ENCODE measurements at places on chromosomes 3 and 15.

GRCh38 chr15:31060429-31061140 lies 40.9 kb downstream of the TRPM1 start:
- H3K4me1 ChIP-seq = no peaks in the 10 kb centered on the region
- H3K36me3 ChIP-seq = no peaks in the 10 kb centered on the region
- no peak overlapping the region for H3K4me3 ChIP-seq
- no peaks in the 10 kb centered on the region for H3K27me3 ChIP-seq
- H3K27ac ChIP-seq = no peak overlapping the region
- DNase-seq = no peak

DNA sequence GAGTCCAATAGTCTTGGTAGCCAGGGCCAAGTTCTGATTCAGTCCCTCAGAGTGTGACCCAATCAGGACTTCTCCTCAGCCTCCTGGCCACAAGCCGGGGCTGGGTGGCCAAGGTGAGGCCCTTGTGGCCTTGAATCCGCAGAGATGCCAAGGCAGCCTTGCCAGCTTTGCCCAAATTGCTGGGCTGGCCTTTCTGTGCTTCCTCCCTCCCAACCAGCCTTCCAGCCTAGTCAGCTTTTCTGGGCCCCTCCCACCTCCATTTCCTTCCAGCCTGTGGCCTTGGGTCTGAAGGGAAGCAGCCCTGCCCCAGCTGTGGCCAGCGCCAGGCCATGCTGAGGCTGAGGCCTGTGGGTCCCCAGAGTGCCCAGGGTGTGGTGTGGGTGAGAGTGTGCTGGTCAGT lies 34.3 kb upstream of the ANKDD1A start:
- no peak overlapping the region for H3K27ac ChIP-seq
- H3K36me3 ChIP-seq = no peaks in the 10 kb centered on the region
- no peaks in the 10 kb centered on the region for H3K27me3 ChIP-seq
- H3K4me1 ChIP-seq = peaks cover 26% of the 10 kb centered on the region

- no peak for DNase-seq
- no peaks in the 10 kb centered on the region for H3K4me1 ChIP-seq
- H3K27ac ChIP-seq = no peak overlapping the region
- H3K36me3 ChIP-seq = peaks cover 41% of the 10 kb centered on the region
- no peaks in the 10 kb centered on the region for H3K27me3 ChIP-seq
- no peak overlapping the region for H3K4me3 ChIP-seq
Measured at GRCh38 chr3:179229177-179229576, 21.7 kb downstream of the KCNMB3 start.

GRCh38 chr3:39065197-39065596 lies 13.4 kb downstream of the WDR48 start:
- no peaks in the 10 kb centered on the region for H3K27me3 ChIP-seq
- peaks cover 11% of the 10 kb centered on the region for H3K4me1 ChIP-seq
- H3K27ac ChIP-seq = no peak overlapping the region
- peak; percentile 73 for DNase-seq
- no peak overlapping the region for H3K4me3 ChIP-seq

GRCh38 chr3:10888518-10889090 lies 72.6 kb downstream of the SLC6A11 start:
- no peaks in the 10 kb centered on the region for H3K4me1 ChIP-seq
- no peak overlapping the region for H3K4me3 ChIP-seq
- no peak overlapping the region for H3K27ac ChIP-seq
- H3K36me3 ChIP-seq = no peaks in the 10 kb centered on the region

DNA sequence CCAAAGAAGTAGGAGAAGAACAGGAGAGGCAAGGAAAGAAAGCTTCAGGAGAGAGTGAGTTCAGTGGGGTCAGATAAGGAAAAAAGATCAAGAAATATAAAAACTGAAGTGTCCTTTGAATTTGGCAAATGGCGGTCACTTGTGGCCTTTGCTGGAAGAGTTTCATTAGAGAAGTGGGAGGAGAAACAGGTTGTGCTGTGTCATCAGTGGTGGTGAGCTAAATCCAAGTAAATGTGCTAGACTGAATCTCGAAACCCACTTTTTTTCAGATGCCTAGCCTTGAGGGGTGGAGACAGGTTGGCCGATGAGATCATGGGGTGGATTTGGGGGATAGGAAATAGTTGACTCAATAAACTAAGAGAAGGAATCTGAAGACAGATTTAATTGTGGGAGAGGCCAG lies 43.7 kb downstream of the CHRD start:
- H3K27ac ChIP-seq = no peak overlapping the region
- no peaks in the 10 kb centered on the region for H3K27me3 ChIP-seq
- no peaks in the 10 kb centered on the region for H3K4me1 ChIP-seq
- H3K36me3 ChIP-seq = no peaks in the 10 kb centered on the region
- no peak for DNase-seq

- H3K27me3 ChIP-seq = no peaks in the 10 kb centered on the region
- no peak for DNase-seq
- no peaks in the 10 kb centered on the region for H3K4me1 ChIP-seq
- H3K27ac ChIP-seq = no peak overlapping the region
- H3K4me3 ChIP-seq = no peak overlapping the region
- H3K36me3 ChIP-seq = no peaks in the 10 kb centered on the region
Measured at GRCh38 chr3:180530276-180530675, 71.7 kb upstream of the TTC14 start.

DNA sequence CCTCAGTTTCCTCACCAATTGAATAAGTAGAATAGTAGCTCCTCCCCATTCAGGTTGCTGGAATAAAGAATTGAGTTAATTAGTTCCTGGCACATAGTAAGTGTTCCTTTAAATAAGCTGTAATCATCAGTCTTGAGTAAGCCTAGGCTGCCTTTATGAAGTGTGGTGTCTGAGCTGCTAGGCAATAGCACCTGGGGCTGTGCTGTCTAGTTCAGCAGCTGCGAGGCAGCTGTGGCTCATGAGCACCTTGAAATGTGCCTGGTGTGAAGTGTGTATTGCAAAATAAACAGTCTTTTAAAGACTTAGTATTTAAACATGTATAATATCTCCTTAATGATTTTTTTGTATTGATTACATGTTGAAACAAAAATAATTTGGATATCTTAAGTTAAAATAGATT lies 77.6 kb downstream of the TOP2B start:
- no peak overlapping the region for H3K27ac ChIP-seq
- no peak overlapping the region for H3K4me3 ChIP-seq
- H3K27me3 ChIP-seq = no peaks in the 10 kb centered on the region

DNA sequence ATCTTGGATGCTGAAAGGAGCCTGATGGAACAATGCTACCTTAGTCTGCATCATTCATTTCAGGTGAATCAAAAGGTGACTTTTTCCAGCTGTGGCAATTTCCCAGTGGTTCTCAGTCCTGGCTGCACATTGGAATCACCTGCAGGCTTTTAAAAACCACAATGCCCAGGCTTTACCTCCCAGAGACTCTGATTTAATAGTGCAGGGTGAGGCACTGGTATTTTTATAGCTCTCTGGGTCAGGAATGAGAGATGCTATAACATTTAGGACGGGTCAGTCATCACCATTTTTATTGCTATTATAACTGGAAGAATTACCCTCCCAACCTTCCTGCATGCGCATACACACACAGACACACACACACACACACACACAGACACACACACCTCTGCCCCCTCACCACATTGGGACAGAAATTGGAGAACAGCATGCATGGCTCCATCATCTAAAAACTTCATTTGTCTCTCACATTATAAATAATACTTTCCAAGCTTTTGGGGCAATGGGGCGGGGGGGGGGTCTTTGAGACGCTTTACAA lies 41.1 kb downstream of the LARP6 start:
- no peak overlapping the region for H3K27ac ChIP-seq
- H3K4me1 ChIP-seq = no peaks in the 10 kb centered on the region
- no peak for DNase-seq
- no peaks in the 10 kb centered on the region for H3K27me3 ChIP-seq

DNA sequence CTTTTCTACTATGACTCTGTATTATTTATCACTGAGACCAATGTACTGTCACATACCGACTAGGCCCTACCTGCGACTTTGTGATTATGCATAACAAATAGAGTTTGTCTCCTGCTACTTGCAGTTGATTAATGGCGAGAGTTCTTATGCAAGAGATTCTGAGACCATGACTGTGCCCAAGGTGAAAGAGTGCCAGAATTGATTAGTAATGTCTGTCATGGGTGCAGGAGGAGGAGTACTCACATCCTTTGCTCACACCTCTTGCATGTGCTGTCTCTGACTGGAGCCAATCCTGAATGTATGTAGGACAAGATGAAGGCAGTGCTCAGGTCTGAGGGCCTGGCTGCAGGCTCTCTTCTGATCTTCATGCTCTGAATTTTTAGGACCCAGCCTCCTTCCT lies 260.7 kb downstream of the THSD4 start:
- DNase-seq = no peak
- H3K4me1 ChIP-seq = no peaks in the 10 kb centered on the region
- H3K27ac ChIP-seq = no peak overlapping the region
- no peak overlapping the region for H3K4me3 ChIP-seq

- H3K27me3 ChIP-seq = no peaks in the 10 kb centered on the region
- no peak overlapping the region for H3K27ac ChIP-seq
- no peak overlapping the region for H3K4me3 ChIP-seq
- H3K4me1 ChIP-seq = no peaks in the 10 kb centered on the region
- no peak for DNase-seq
Measured at GRCh38 chr15:69908590-69909420, 188.9 kb downstream of the TLE3 start.

DNA sequence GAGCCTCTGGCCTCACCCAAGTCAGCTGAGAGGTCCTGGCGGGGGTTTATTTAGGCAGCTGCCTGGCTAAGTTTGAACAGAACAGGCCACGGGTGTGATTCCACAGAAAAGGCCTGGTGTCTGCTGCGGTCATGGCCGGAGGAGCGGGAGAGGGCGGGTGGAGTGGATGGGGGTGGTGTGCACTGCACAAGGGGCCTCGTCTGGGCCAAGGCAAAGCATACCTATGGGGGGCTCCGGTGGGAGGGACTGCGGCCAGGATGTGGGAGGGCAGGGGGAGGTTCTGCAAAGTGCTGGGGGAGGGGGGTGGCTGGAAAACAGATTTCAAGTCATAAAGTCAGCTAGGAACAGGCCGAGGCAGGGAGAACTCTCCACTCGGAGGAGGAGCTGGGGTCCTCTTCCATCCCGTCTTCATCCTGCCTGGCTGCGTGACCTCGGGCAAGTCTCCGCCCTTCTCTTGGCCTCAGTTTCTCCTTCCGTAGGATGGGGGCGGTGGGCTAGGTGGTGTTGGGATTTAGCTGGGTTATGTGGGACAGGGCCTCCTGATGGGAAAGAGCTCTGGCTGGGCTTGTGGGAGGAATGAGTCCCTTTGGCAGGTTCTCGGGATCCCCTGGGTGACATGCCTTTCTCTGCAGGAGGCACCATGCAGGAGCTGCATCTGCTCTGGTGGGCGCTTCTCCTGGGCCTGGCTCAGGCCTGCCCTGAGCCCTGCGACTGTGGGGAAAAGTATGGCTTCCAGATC lies 878 bp downstream of the ISLR start:
- H3K27me3 ChIP-seq = no peaks in the 10 kb centered on the region
- H3K4me3 ChIP-seq = no peak overlapping the region
- no peak overlapping the region for H3K27ac ChIP-seq
- H3K4me1 ChIP-seq = no peaks in the 10 kb centered on the region
- no peaks in the 10 kb centered on the region for H3K36me3 ChIP-seq

GRCh38 chr3:28504976-28505375 lies 156.4 kb upstream of the AZI2 start:
- H3K4me3 ChIP-seq = no peak overlapping the region
- H3K27ac ChIP-seq = no peak overlapping the region
- no peaks in the 10 kb centered on the region for H3K27me3 ChIP-seq
- DNase-seq = no peak

- no peaks in the 10 kb centered on the region for H3K4me1 ChIP-seq
- H3K36me3 ChIP-seq = no peaks in the 10 kb centered on the region
- no peak overlapping the region for H3K27ac ChIP-seq
- no peak overlapping the region for H3K4me3 ChIP-seq
- H3K27me3 ChIP-seq = no peaks in the 10 kb centered on the region
Measured at GRCh38 chr3:154011036-154011435, 110.2 kb upstream of the ARHGEF26 start.

- no peak for DNase-seq
- no peaks in the 10 kb centered on the region for H3K27me3 ChIP-seq
- no peak overlapping the region for H3K27ac ChIP-seq
- H3K4me3 ChIP-seq = no peak overlapping the region
- no peaks in the 10 kb centered on the region for H3K36me3 ChIP-seq
Measured at GRCh38 chr15:29091666-29092065, 178.0 kb downstream of the NSMCE3 start.

DNA sequence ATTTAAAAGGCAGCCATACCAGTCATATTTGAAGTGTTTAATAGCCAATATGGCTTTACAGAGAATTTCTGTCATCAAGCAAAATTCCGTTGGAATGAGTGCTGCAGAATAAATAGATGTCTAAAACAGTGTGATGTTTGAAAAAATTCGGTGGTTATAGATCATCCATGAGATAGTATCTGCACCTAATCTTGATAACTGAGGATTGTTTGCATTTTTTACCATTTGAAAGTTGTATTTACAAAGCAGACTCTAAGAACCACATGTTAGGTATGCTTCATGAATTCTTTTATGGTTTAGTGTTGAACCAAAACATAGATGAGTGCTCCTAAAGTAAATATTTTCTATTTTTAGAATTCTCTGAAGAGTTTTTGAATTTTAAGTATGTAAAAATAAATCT lies 476.1 kb downstream of the NAALADL2 start:
- H3K36me3 ChIP-seq = no peaks in the 10 kb centered on the region
- H3K27me3 ChIP-seq = no peaks in the 10 kb centered on the region
- no peaks in the 10 kb centered on the region for H3K4me1 ChIP-seq
- H3K27ac ChIP-seq = no peak overlapping the region
- no peak overlapping the region for H3K4me3 ChIP-seq
- DNase-seq = no peak

DNA sequence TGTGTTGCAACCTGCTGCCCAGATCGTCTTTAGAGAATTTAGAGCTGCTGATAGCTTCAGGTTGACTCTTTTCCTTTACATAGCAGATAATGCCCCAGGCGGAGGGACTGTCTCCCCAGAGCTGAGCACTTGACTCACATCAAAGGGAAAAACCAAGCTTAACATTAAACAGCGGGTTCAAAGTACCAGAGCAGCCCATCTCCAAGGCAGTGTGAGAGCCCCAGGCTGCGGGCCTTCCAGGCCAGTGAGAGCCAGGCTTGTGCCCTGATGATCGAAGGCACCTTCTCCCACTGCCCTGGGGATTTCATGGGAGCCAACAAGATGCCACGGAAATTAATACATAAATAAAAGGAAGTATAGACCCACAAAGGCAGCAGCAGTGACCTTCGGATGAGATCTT lies 275.6 kb downstream of the XXYLT1 start:
- H3K36me3 ChIP-seq = no peaks in the 10 kb centered on the region
- no peak overlapping the region for H3K27ac ChIP-seq
- H3K27me3 ChIP-seq = no peaks in the 10 kb centered on the region
- no peak overlapping the region for H3K4me3 ChIP-seq
- no peaks in the 10 kb centered on the region for H3K4me1 ChIP-seq
- no peak for DNase-seq

Data from B cell (primary cell).